ENCODE measurements at places on chromosomes 12 and 14. TPM values are rescaled to one million over a fixed set of nuclear protein-coding genes. Genes with fewer than 3 reads are reported as not detected.

- DNase-seq: no peak
- H3K27me3 ChIP-seq: no peaks in the 10 kb centered on the region
- H3K4me1 ChIP-seq: no peaks in the 10 kb centered on the region
- no peak overlapping the region for H3K4me3 ChIP-seq
Measured at GRCh38 chr12:106867651-106868050, 88.1 kb upstream of the TMEM263 start.

- no peaks in the 10 kb centered on the region for H3K36me3 ChIP-seq
- H3K4me3 ChIP-seq: no peak overlapping the region
- DNase-seq: no peak
- peaks cover 15% of the 10 kb centered on the region for H3K4me1 ChIP-seq
- no peak overlapping the region for H3K27ac ChIP-seq
Measured at GRCh38 chr12:114479831-114480230, 73.9 kb upstream of the TBX5 start.

GRCh38 chr12:75558287-75558686 is 46.9 kb upstream of the KRR1 start:
- H3K36me3 ChIP-seq: no peaks in the 10 kb centered on the region
- H3K27me3 ChIP-seq: no peaks in the 10 kb centered on the region
- no peak overlapping the region for H3K4me3 ChIP-seq

GRCh38 chr14:36604757-36605505 is 22.5 kb upstream of the NKX2-8 start:
- H3K36me3 ChIP-seq: no peaks in the 10 kb centered on the region
- H3K27ac ChIP-seq: no peak overlapping the region
- H3K4me3 ChIP-seq: no peak overlapping the region
- DNase-seq: no peak

GRCh38 chr12:82651489-82651888 is 35.2 kb upstream of the TMTC2 start:
- no peak overlapping the region for H3K27ac ChIP-seq
- no peaks in the 10 kb centered on the region for H3K36me3 ChIP-seq
- no peak for DNase-seq
- H3K4me1 ChIP-seq: no peaks in the 10 kb centered on the region

DNA sequence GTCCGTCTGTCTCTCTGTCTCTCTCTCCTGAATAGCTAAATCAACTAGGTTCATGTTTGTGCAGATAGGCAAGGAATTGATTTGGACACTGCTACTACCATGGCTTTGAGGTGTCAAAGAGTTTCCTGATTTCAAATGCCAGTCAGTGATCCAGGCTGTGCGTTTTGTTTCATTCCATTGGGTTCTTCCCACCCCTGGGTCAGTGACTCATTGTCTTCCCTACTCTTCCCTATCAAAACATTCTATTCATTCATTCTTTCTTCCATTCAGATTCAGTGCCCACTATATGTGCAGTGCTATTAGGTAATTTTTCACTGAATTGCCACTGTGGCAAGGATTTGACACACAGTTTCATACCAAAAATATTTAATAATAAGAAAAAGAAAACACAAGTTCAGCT is 50.4 kb downstream of the RPH3A start:
- H3K4me3 ChIP-seq: no peak overlapping the region
- H3K27me3 ChIP-seq: no peaks in the 10 kb centered on the region
- H3K36me3 ChIP-seq: no peaks in the 10 kb centered on the region
- H3K4me1 ChIP-seq: no peaks in the 10 kb centered on the region

DNA sequence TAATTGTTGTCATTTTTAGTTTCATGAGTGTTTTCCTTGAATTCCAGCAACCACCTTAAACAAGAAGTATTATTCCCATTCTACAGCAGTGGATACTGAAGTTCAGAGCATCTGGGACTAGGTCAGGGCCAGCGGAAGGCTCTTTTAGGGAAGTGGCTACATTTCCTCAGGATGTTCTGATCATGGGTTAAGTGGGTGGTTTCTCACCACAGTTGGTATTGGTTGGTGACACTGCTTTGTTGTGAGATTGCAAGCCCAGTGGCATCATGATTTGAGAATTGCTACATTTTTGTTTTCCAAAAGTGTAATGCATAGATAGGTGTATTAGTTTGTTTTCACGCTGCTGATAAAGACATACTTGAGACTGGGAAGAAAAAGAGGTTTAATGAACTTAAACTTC is 47.1 kb downstream of the SYNE2 start:
- no peak for DNase-seq
- H3K4me3 ChIP-seq: no peak overlapping the region
- H3K27ac ChIP-seq: no peak overlapping the region

- H3K4me1 ChIP-seq: no peaks in the 10 kb centered on the region
- no peak overlapping the region for H3K4me3 ChIP-seq
- no peaks in the 10 kb centered on the region for H3K27me3 ChIP-seq
- no peaks in the 10 kb centered on the region for H3K36me3 ChIP-seq
- no peak for DNase-seq
Measured at GRCh38 chr12:41336041-41336549, 148.0 kb downstream of the PDZRN4 start.

- H3K4me1 ChIP-seq: peaks cover 16% of the 10 kb centered on the region
- H3K36me3 ChIP-seq: no peaks in the 10 kb centered on the region
- H3K4me3 ChIP-seq: no peak overlapping the region
- peak overlapping the region; percentile 29 for H3K27ac ChIP-seq
- no peak for DNase-seq
Measured at GRCh38 chr14:65302571-65303189, 109.8 kb upstream of the FUT8 start.

DNA sequence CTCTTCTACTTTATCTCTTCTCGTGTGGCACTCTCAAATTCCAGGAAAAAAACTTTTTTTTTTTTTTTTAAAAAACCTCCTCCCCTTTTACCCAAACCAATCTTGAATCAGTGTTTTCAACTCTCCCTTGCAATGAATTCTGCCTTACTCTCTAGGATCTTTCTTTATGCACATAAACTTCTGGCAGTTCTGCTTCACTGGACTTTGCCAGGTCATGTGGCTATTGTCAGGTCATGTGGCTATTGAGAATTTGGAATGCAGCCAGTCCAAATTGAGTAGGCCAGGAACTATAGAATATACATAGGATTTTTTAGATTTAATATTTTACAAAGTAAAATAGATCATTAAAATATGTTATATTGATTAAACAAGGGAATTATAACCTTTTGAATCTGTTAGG is 218.2 kb downstream of the TMTC3 start:
- H3K27ac ChIP-seq: no peak overlapping the region
- DNase-seq: no peak
- no peak overlapping the region for H3K4me3 ChIP-seq

- H3K36me3 ChIP-seq: no peaks in the 10 kb centered on the region
- no peak overlapping the region for H3K27ac ChIP-seq
- no peak for DNase-seq
- H3K4me3 ChIP-seq: no peak overlapping the region
Measured at GRCh38 chr12:89960607-89961394, 252.2 kb upstream of the ATP2B1 start.

KRT81 gene
- total RNA-seq: not detected

AKAP6 gene
- total RNA-seq: 3.9 TPM

NCAPD2 gene
- total RNA-seq: 25.5 TPM

DHRS2 gene
- 0.25 TPM for total RNA-seq

All from vagina (tissue), 2 donors.